ENCODE measurements at places on chromosomes 16 and 17. TPM values are rescaled to one million over a fixed set of nuclear protein-coding genes. Genes with fewer than 3 reads are reported as not detected.

The CCDC154 gene
- 0.51 TPM for total RNA-seq

The SKAP1 gene
- total RNA-seq, result 0.41 TPM

The KRTAP4-5 gene
- total RNA-seq, result not detected

The KRT31 gene
- total RNA-seq, result 6.1 TPM

The CRK gene
- total RNA-seq, result 75.4 TPM

The PRKCA gene
- total RNA-seq, result 8.0 TPM

The SDR42E2 gene
- not detected for total RNA-seq

The ADAD2 gene
- 0.31 TPM for total RNA-seq

The CDH8 gene
- total RNA-seq, result 9.4 TPM

The AMZ2 gene
- 43.2 TPM for total RNA-seq

The KRTAP9-8 gene
- not detected for total RNA-seq

The ZFP1 gene
- 14.3 TPM for total RNA-seq

The TMEM88 gene
- 4.5 TPM for total RNA-seq

The CDH5 gene
- total RNA-seq, result 67.7 TPM

The TANGO6 gene
- total RNA-seq, result 13.4 TPM

- no peak for DNase-seq
Measured at GRCh38 chr17:20097330-20097729, 88.2 kb downstream of the SPECC1 start.

DNA sequence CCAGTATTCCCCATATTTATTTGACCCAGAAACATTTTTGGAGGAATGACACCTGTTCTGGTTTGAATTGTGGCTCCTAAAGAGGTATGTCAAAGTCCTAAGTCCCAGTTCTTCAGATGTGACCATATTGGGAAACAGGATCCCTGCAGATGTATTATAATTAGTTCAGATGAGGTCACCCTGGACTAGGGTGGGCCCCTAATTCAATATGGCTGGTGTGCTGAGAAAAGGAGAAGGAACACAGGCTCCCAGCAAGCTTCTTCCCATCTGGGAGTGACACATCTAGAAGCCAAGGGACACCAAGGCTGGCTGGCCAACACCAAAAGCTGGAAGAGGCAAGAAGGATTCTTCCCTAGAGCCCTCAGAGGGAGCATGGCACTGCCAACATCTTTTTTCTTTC lies 3.8 kb upstream of the GCSH start:
- DNase-seq, result no peak

GRCh38 chr16:81745704-81746558 lies 33.2 kb upstream of the PLCG2 start:
- DNase-seq, result peak; percentile 87

DNA sequence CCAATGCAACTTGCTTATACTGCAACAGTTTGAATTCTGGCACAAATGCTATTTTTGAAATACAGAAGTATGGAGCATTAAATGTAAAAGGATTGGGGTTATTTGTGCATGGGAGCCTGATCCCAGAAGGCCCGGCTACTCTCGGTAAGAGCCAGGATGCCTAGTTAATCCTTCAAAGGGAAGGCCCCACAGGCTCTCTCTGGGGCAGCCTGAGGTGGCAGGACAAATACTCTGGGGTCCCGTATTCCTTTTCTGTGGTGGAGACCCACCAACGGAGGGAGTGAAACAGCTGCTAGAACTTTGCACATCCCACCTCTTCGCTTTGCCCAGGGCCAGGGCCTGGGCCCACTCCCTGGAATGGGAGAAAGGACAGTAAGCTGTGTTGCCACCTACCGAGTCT lies 30.4 kb downstream of the ERN1 start:
- DNase-seq, result no peak

DNA sequence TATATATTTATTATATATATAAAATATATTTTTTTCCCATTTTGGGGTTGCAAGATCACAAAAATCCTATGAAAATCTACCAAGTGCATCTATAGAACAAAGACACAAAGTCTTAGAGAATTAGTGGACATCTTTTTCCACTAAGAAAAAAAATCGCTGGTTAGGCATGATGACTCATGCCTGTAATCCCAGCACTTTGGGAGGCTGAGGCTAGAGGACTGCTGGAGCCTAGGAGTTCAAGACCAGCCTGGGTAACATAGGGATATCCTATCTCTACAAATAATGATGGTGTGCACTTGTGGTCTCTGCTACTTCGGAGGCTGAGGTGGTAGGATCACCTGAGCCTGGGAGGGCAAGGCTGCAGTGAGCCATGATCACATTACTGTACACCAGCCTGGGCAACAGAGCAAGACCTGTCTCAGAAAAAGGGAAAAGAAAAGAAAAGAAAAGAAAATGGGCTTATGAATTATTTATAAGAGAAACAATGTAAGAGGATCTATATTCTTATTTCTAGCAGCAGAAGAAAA lies 185.1 kb upstream of the PSMD7 start:
- DNase-seq, result no peak

GRCh38 chr17:40313668-40314583 lies 4.9 kb downstream of the RARA start:
- DNase-seq, result peak; percentile 95

GRCh38 chr16:62335356-62335755 lies 299.1 kb upstream of the CDH8 start:
- no peak for DNase-seq

DNA sequence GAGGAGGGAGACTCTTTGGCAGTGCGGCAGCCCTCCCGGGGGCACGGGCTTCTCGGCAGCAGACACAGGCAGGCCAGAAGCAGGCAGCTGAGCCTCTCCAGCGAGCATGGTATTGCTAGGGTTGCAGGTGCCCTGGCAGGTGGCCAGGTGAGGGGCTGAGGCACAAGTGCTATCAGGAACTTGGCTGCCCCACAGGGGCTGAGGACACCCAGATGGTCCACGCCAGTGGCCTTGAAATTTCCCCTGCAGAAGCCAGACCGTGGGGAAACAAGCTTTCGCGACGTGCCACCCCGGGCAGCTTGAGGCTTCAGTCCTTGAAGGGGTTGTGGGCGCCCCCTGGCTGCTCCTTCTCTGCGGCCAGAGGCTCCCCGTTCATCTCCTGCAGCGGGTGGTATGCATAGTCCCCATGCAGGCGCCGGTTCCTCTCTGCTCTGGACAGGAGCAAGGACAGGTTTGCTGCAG lies 8.5 kb downstream of the NAGPA start:
- DNase-seq, result peak; percentile 29

GRCh38 chr16:921321-921905 lies 49.4 kb downstream of the LMF1 start:
- DNase-seq, result peak; percentile 50

DNA sequence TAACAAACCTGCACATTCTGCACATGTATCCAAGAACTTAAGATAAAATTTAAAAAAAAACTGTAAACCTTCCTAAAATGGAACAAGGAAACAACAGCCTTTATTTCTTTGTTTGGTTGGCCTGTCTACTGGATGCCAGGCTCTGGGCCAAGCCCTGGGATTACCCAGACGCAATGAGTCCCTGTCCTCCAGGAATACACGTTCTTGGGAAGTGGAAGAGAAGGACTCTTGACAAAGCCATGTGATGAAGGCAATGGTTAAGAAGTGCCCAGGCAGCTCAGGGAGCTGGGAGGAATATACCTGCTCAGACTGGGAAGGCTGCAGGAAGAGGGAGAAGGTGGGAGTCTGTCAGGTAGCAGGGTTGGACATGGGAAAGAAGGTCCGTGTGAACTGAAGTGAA lies 115.4 kb downstream of the AXIN2 start:
- no peak for DNase-seq

- no peak for DNase-seq
Measured at GRCh38 chr17:4477255-4477791, 21.4 kb upstream of the SPNS2 start.

- DNase-seq, result peak; percentile 74
Measured at GRCh38 chr17:77555741-77556291, 402.7 kb upstream of the TNRC6C start.

GRCh38 chr17:41959336-41960095 lies 7.1 kb upstream of the CNP start:
- DNase-seq, result peak; percentile 61

DNA sequence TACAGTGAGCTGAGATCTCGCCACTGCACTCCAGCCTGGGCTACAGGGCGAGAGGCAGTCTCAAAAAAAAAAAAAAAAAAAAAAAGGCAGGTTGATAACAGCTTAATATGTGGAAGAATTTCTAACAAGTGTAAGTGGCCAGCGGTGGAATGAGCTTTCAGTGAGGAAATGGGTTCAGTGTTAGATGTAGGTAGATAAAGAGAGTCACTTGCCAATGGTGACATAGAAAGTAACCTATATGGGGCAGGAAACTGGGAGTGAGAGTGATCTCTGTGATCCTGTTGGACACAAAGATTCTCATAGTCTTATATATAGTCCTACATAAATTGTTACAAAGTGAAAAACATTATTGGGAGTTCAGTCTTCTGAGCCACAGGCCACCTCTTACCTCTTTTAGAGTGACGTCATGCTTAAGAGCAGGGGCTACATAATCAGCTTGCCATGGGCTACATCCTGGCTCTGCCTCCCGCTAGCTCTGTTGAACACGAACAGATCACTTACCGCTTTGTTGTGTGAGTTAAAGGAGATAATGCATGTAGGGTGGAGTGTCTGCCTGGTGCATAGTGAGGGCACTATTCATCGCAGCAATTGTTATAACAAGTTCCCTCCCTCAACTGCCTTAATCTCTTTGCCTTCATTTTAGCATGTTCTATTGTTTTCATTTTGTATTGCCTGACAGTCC lies 110.2 kb upstream of the ELAC2 start:
- no peak for DNase-seq

DNA sequence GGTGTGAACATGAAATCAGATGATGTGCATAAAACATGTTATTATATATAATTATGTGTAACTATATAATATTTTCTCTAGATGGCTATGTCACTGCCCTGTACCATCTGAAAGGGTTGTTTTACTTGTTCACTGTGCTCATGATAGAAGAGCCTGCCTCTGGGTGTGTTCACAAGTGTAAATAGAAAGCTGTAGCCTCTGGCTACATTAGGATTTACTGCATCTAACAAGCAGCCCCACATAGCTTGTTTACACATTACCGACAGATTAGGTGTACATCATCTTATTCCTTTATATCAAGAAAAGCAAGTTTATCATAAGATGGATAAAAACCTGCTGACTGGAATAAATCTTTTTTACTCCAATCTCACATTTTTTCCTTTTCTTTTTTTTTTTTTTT lies 46.1 kb downstream of the CHD9 start:
- DNase-seq, result no peak

DNA sequence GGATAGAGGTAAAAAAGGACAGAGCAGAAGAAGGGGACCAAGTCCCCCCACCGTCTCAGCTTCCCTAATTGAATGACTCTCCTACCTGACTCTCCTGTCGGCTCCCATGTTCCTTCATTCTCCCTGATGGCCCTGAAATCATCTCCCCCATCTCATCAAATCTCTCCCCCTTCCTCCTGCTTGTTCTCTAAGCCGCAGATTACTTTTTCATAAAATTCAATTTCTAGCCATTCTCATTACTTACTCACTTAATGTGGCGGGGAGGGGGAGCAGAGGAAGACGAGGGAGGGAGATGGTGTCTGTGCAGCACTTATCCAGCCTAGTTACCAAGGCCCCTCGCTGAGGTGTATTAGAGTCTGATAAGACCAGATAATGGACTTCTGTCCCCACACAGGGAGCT lies 161.5 kb downstream of the CCT6B start:
- DNase-seq, result no peak

DNA sequence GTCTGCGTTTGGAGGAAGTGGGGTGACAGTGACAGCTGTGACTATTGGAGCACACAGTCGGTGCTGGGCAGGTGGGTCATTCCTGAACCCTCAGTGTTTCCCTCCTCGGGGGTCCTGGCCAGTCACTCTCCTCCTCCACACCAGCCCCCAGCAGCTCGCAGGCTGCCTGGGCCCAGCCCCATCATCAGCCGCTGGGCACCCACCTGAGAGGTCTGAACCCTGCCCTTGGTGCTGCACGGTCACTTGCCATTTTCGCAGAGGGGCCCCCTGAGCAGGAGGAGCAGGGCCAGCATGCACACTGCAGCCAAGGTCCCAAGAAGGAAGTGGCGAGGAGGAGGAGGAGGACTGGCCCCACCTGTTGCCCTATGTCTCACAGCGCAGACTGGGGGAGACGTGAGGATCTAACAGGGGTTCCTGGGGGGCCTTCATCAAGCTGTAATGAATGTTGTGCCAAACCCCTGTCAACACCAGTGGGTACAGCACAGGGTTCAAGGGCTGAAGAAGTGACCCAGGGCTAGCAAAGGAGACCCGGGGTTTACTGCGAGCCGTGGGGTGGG lies 23.0 kb downstream of the JPH3 start:
- DNase-seq, result no peak

GRCh38 chr17:67390006-67390645 lies 13.0 kb downstream of the PITPNC1 start:
- no peak for DNase-seq

DNA sequence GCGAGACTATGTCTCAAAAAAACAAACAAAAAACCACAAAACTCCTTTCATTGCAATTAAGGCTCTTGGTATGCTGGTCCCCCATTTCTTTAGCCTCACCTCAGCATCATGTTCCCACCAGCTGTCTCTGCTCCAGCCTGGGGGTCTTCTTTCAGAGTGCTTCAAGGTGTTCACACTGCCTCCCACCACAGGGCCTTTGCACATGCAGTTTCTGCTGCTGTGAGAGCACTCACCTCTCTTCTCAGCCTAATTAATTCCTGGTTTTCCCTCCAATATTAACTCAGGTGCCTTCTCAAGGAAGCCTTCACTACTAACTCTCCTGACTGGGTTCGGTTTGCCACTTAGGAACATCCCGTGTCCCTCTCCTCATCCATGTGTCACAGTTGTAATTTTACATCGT lies 15.9 kb upstream of the PIK3R6 start:
- no peak for DNase-seq

DNA sequence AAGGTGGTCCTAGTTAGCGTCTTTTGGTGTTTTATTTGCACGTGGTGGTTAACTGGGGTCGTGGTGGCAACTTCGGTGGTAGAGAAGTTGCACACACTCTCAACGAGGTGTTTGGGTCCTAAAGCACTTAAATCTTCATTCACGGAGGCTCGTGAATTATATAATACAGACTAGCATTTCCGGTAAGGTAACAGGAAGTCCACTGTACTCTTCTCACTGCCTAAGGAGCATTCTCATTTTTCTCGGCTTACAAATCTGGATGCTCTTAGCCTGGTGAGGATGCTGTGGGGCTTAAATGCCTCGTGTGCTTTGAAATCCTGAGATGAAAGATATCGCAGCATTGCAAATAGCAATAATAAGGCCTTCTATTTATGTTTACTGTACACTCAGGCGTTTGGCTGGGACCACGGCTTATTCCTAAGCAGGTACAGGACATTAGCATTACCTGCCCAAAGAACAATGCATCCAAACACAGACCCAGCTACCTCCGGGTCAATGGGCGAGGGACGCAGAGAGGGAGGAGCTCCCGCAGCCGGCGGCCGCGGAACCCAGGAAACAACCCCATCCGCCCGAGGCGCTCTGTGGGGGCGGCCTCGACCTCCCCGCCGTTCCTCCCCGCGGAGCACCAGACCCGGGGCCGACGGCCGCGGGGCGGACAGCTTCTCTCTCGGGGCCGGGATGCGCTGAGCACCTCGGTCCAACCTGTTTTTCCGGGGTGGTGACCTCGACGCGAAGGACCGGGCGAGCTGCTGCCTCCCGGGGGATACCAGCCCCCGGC lies 856 bp downstream of the DNAJA2 start:
- peak; percentile 23 for DNase-seq

DNA sequence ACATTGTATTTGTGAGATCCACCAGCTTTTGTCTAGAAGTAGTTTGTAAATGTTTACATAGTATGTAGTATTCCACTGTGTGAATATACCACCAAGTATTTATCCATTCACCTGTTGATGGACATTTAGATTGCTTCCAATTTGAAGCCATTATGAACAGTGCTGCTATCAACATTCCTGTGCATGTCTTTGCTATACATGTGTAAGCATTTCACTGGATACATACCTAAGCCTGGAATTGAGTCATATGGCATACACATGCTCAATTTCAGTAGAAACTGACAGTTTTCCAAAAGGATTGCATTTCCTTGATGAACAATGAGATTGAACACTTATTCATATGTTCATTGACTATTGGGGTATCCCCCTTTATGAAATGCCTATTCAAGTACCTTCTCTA lies 540.6 kb upstream of the SOX9 start:
- DNase-seq, result no peak

Data from tongue (tissue), 3 donors.